Uterus (tissue), 4 donors: ENCODE measurements at places on chromosomes 13 and 19. TPM values are rescaled to one million over a fixed set of nuclear protein-coding genes. Genes with fewer than 3 reads are reported as not detected.

Gene DOHH
- 10.4 TPM for total RNA-seq

Gene KLK6
- 1.0 TPM for total RNA-seq

Gene KCNJ14
- not detected for total RNA-seq

Gene ZNF382
- 1.3 TPM for total RNA-seq

DNA sequence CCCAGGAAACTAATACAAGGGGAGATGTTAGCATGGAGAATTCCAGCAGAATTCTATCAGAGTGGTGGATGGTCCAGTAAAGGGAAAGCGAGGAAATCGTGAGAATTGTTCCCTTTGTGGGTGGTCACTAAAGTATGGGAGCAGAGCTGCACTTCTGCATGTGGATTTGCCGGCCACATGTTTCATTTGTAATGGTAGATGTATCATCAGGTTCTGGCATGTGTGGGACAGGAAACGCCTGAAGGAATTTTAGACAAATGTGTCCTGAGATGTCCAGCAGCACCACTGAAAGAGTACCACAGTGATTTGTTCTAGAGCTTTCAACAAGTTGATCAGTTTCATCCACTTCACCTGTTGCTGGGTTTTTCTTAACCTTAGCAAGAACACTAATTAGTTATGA lies 308.4 kb downstream of the SHISA2 start:
- DNase-seq = no peak

DNA sequence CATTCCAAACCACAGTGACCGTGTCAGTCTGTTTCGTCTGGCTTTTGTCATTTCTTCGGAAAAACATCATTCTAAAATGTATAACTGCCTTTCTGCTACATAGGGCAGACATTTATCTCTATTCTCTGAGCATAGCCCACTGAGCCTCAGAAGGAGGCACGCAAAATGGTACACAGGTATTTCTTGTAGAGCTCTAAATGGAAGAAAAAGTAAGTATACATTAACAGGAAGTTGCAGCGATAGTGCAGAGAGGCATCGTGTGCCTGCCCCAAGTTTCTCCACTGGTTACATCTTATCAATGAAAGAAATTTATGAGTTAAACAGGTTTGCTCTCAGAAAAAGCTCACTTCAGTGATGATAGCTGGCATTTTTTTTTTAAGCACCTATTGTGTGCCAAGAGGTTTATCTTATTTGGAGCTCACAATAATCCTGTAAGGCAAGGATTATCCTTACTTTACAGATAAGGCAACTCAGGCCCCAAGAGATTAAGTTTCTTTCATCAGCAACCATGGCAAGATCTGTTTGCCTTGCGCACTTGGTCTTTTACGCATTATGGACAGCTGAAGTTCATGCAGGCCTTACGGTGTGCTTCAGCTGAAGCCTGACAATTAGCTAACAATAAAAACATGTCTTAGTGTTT lies 1.2 kb upstream of the RCBTB2 start:
- DNase-seq = no peak

- DNase-seq = no peak
Observed at GRCh38 chr13:94710065-94710781, 2.1 kb downstream of the SOX21 start.

- DNase-seq = no peak
Observed at GRCh38 chr13:99055281-99055680, 77.4 kb upstream of the DOCK9 start.

GRCh38 chr19:40990972-40991381 lies at the start of gene CYP2B6:
CYP2B6 (plus strand) TSS chr19:40991282; CDS start chr19:40991306, 24 bp downstream.
- no peak for DNase-seq

GRCh38 chr13:28820099-28821051 lies at the start of gene MTUS2:
MTUS2 (plus strand) TSS chr13:28820339.
- DNase-seq = no peak

DNA sequence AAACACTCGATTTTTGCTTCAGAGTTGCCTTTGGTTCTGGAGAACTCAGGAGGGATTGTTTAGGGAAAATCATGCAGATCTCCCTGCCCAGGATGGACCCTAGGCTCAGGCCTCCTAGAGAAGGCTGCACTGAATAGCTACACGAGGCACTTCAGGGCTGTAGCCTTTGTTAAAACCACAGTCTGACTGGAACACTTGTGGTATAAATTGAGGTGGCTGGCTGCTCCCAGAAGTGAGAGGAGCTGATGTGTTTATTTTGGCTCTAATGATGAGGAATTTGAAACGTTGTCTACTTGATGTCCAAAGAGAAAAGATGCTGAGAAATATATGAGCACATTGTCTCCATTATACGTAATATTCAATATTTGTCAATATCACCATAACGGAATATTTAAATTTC lies 762.1 kb upstream of the ARGLU1 start:
- no peak for DNase-seq

DNA sequence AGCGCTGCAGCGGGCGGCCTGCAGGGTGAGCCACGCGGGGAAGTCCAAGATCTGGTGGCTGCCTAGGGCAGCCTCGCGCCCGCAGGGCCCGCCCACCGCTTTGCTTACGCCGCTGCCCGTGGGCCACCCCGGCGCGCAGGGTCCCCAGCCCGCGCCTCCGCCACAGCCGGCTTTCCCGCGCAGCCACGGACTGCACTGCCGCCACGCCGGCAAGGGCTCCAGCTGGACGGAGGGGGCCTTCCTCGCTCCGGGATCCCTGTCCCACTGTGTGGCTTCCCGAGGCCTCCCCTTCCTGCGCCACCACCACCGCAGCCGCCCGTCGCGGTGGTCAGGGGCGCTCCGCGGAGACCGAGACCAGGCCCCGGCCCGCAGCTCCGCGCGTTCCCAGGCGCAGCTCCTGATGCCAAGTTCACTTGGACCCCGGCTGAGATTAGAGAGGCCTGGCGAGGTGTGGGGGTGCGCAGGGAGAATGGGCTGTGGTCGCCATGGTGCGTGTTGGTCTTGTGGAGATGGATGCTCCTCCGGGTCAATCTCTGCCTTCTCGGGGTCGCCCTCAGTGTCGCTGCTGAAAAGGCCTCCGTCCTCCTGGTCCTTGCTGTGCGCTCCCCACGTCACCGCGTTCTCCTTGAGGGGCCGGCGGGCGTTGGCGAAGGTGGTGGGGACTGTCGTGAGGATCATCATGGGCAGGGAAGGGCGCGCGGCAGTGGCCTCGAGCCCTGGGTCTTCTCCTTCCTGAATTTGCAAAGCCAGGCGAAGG lies 17.9 kb upstream of the RNF17 start:
- DNase-seq = no peak

GRCh38 chr19:48812094-48812929 lies 1.5 kb upstream of the BCAT2 start:
- peak; percentile 95 for DNase-seq

DNA sequence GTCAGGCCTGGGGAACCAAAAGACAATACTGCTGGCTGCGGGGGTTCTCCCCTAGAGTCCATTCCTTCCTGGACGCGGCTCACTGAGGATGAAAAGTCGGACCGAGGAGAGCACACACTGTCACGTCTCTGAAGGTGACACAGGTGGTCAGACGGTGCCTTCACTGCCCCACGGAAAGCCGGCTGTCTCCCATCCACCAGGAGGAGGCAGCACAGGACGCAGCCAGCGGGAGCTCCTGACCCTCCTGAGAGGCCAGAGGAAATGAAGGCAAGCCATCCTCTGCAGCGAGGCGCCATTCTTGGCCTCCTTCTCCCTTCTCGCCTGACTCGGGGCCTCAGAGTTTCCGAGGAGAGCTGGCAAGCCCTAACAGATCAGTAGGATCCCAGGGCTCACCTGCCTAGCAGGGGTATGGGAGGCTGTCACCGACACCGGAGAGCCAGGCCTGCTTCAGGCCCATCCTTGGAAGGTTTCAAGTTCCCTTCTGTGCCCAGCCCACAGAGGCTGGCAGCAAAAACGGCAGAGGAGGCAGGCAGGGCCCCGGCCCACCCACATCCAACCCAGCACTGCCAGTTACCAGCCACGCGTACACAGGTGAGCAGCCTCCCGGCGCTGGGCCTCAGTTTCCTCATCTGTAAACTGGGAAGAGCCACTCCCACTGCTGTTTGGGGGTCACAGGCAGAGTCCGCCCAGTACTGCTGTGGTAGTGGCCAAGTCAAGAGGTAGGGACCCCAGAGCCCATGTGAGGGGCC lies 4.5 kb downstream of the REXO1 start:
- DNase-seq = no peak

DNA sequence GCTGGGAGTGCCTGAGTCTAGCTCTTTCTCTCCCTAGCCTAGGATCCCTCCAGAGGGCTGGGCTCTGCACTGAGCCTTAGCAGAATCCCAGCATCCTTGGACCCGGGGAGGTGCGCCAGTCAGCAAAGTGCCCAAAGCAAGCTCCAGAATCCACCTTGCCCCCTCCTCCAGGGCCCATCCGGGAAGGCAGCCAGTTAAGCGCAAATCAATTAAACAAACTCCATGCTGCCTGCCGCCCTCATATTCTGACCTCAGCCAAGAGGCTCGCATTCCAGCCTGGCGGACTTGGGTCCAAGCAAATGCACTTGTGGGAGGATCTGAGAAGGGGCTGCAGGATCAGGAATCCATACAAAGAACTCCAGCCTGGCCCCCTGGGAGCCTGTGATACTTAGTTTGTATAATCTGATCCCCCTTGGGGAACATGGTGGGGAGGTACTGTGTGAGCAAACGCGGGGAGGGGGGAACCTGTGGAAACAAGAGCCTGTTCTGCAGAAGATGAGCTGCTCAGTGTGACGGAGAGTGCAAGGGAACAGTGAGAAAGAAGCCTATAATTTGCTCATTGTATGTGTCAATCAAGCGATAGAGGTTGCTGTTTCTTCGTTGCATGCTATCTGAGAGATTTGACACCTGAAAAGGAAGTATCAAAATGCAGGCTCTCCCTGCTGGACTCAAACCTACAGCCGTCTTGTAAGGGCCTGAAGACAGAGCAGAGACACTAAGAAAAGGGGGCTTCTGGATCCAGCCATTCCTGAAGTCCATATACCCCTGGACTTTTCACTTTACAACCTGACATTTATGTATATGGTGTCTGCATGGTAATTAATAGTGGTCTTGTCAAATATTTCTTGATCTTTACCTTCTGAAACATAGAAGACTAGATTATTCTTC lies 29.4 kb downstream of the ZNRF4 start:
- no peak for DNase-seq

DNA sequence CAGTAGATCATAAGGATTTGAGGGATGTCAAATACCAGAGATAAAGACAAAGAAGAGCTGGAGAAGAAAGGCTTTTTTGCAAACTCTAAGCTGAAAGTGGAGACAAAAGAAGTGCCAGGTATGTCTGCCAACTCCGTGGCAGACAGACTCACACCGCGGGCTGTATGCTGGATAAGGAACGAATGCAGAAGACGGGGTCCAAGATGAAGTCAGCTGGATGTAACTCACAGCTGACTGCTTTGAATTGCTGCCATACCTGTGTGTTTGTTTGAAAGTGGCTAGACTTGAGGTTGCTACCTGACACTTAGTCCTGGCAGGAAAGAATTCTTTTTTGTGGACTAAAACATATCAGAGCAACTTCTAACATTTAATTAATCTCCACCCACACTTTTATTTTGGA lies 398.8 kb downstream of the DLEU7 start:
- DNase-seq = no peak

GRCh38 chr19:50050406-50051227 lies 24.8 kb downstream of the ZNF473 start:
- peak; percentile 62 for DNase-seq
